ENCODE measurements at places on chromosomes 7 and 10.

DNA sequence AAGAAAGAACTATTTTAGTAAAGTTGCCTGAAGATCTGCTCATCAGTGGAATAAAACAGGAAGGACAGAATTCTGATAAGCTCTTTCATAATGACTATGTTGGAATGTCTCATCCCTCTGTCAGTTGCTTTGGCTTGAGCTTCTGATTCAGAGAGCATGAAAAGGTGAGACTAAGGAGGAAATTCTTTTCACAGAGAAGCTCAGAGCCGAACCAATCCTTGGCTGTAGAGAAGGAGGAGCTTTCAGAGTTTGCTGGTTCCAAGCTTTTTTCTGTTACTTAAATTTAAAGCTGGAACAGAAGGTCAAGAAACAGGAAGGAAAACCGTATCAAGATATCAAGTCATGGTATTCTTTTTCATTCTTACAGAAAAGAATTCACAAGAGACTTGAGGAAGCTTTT, 24.0 kb downstream of the GSTO2 start:
- DNase-seq: no peak

GRCh38 chr10:131907679-131908078, 6.9 kb downstream of the PPP2R2D start:
- DNase-seq: no peak

- DNase-seq: peak; percentile 68
These were observed 171.1 kb upstream of the TBX20 start for GRCh38 chr7:35424869-35425495.

GRCh38 chr10:76435157-76435556, 1003.7 kb downstream of the LRMDA start:
- no peak for DNase-seq

DNA sequence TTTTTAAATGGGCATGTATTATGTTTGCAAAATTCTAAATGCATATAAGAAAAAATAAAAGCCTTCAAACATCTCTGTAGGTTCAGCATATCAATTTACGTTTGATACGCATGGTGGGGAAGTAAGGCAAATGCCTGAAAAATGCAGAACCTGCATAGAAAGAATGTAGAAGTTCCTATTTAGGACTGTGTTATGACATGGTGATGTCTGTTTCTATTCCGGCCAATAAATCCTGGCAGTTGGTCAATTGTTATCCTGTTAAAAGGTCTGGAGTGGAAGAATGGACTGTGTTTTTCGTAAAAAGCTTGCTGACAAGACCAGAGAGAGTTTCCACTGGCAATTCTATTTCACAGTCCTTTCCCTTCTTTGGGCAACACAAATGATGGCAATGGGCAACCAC, 49.6 kb upstream of the CAV2 start:
- DNase-seq: no peak

DNA sequence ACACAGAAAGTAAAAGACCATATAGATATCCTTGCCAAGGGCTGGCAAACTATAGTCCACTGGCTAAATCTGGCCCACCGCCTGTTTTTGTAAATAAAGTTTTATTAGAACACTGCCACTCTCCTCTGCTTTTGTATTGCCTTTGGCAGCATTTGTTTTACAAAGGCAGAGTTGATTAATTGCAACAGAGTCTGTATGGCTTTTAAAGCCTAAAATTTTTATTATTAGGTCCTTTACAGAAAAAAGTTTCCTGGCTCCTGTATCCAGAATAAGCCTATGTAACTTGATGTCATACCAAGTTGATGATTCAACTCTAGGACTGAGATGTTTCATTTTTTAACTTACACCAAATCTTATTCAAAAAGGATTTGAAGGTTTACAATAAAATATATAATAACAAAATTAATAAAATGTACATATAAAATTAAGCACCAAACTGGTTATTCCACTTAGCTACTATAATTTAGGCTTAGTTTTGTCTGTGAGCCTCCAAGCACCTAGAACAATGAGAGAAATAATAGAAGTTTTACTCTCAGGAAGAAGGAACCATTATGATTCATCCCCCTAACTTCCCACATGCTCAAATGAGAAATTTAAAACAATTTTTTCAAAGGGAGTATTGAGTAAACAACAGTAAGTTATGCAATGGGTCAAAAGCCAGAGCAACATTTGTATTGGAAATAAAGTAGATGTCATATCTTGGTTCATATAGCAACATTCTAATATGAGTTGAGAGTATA, 31.9 kb downstream of the CPED1 start:
- no peak for DNase-seq

DNA sequence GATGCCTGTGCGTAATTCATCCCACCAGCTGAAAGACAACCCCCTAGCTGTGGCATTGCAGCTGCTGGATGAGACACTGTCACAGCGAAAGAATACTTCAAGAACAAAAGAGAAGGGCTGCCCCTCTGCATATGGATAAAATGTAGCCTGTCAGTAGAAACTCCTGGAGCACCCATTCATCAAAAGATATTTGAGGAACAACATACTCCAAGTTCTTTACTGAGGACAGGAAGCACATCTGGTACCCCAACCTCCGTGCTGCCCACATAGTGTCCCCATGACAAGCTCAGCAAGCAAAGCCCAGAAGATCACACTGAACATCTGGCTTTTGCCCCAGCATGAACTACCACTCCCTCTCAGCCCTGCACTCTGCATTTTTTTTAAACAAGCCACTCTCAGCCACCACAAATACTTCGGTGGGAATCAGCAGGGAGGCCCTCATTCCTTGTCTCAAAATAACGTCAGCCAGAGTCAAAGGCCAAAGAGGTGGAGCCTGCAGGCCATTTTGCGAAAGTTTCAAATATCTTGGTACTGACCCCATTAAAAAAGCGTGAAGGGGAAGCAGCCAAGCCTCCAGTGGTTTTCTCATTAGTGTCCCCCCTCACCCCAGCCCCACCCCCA, 1.7 kb downstream of the CREB3L2 start:
- DNase-seq: no peak

DNA sequence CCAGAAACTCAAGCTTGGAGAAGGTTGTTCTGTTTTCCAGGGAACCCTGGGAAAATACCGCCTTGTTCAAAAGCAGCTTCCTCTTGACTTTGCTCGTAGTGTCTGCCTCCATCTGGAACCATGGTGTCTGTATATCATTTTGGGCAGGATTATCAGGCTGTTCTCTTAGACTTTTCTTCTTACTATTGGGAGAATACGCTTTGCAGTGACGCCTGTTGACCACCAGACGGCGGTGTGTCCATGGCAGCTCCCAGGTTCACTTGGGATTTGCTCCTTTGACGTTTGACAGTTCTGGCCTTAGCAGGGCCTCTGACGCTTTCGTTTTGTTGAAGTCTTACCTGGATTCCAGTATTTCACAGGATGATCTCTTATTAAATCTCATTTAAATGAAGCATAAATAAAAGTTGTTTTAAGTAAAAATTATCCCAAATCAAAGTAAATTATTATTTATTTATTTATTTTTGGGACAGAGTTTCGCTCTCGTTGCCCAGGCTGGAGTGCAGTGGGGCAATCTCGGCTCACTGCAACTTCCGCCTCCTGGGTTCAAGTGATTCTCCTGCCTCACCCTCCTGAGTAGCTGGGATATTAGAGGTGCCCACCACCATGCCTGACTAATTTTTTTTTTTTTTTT, 41.8 kb upstream of the GJD4 start:
- peak; percentile 69 for DNase-seq

DNA sequence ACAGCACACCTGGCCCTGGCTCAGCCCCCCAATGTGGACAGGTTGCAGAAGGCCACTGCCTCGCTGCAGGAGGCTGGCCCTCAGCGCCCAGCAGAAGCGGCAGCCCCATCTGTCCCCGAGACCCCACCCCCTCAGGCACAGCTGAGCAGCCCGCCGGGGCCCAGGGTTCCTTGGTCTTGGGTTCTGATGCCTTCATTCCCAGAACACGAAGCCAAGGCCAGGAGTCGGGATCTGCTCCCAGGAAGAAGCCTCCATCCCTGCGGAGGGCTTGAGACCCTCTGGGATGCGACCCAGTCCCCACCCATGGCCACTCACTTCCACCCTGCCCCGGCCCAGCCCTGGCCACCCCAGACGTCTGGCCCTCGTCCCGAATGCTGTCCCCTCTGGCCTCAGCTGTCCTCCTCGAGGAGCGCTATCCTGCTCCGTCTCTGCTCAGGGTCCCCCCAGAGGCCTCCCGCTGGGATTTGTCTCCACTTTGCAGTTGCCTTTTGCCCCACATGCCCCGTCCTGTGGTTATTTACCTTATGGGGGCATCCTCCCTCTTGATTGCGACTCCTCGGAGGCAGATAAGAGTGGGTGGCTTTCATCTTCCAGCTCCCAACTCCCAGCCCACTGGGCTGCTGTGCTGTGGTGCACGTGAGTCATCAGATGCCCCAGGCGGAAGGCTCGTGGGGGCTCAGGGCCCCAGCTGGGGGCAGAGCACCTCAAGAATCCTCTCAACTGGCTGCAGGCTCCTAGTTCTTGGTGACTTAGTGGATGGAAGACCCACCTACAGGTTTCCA, 97.5 kb downstream of the MKI67 start:
- DNase-seq: no peak
